ENCODE measurements at places on chromosomes 2 and 18.

GRCh38 chr2:42976351-42976750, 184.0 kb upstream of the HAAO start:
- DNase-seq = no peak

DNA sequence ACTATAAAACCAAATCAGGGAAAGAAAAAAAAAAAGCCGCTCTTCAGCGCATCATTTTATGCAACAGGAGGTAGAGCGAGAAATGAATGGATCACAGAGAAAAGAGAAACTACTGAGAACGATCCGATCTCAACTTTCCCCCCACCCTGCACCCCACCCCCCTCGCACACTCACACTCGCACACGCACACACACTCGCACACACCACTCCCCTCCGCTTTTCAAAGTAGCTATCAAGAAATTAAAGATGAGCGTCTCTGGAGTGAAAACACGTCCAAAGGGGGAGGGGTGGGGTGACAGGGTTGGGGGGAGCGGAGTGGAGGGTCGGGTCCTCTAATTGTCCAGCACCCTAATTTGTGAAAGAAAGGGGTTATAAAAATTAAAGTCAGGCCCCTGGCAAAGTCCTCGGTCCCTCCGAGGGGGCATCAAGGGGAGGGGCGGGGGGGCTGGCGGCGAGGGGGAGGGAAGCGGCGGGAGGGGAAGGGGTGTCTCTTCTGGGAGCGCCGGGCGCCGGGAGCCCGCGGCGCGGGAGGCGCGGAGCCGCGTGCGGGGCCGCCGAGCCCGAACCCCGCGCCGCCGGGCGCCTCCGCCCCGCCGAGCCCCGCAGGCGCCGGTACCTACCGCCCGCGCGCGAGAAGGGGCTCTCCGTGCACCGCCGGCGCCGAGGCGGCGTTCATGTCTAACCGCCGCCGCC, 428 bp downstream of the TCF4 start:
- no peak for DNase-seq

GRCh38 chr2:129802290-129802689, 177.2 kb upstream of the RAB6C start:
- no peak for DNase-seq

GRCh38 chr18:596288-596881, 403 bp upstream of the CLUL1 start:
- peak; percentile 39 for DNase-seq

DNA sequence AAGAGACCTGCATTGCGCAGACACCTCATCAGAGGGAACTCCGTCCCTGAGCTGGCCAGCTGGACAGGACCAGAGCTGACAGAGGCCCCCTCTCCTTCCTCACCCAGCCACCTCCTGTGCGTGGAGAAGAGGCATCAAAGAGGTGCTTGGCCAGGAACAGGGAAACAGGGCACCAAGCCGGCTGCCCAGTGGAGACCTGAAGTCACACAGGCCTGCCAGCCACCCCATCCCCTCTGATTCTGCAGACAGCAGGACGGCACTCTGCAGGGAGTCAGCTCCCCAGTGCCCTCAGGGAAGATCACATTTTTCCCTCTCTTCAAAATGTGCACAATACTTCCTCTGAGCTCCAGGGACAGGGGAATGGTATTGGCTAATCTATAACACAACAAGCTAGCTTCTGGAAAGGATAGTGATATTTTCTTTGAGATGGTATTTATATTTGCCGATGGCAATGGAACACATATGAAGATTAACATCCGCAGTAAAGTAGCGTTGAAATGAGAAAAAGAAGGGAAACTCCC, 30.5 kb downstream of the SLC1A4 start:
- DNase-seq = no peak

- DNase-seq = no peak
These were observed 83.3 kb downstream of the GALNT14 start for GRCh38 chr2:31054842-31055388.

- no peak for DNase-seq
These were observed 27.5 kb upstream of the PGAP1 start for GRCh38 chr2:196954001-196954400.

GRCh38 chr2:6724605-6725140, 141.0 kb downstream of the CMPK2 start:
- no peak for DNase-seq

DNA sequence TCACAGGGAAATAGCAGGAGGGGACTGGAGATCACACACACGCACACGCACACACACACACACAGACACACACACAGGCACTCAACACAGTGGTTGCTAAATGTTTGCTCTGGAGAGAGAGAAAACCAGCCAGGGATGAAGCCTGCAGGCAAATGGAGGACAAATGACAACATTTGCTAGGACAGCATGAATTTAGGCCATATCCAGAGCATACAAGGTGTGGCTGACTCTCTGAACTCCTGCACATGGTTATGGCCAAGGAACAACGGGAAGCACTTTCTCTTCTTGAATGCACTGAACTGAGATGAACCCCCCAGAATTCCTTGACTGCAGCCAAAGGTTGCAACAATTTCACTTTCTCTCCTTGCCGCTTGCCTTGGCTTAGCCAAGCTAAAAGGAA, 230.0 kb upstream of the RASGRP3 start:
- no peak for DNase-seq

- no peak for DNase-seq
These were observed 563.1 kb upstream of the PIK3C3 start for GRCh38 chr18:41391616-41392595.

GRCh38 chr2:126911111-126911796, 12.6 kb downstream of the TEX51 start:
- DNase-seq = no peak

GRCh38 chr2:168500516-168500915, 44.4 kb downstream of the CERS6 start:
- no peak for DNase-seq

DNA sequence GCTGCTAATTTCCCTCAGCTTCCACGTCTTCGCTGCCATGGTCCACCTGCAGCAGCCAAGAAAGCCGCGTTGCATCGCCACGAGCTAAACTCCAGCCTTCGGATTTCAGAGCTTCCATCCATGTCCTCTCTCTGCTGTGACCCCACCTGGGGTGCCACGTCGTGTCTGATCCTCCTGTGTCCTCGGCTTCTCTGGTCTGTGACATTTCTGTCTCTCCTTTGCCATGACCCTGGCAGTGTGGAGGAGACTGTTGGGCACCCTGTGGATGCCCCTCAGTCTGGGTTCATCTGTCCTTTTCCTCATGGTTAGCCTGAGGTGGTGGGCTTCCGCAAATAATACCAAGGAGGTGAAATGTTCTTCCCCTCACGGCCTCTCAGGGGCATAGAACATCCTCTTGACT, 106.8 kb downstream of the RTP5 start:
- no peak for DNase-seq

DNA sequence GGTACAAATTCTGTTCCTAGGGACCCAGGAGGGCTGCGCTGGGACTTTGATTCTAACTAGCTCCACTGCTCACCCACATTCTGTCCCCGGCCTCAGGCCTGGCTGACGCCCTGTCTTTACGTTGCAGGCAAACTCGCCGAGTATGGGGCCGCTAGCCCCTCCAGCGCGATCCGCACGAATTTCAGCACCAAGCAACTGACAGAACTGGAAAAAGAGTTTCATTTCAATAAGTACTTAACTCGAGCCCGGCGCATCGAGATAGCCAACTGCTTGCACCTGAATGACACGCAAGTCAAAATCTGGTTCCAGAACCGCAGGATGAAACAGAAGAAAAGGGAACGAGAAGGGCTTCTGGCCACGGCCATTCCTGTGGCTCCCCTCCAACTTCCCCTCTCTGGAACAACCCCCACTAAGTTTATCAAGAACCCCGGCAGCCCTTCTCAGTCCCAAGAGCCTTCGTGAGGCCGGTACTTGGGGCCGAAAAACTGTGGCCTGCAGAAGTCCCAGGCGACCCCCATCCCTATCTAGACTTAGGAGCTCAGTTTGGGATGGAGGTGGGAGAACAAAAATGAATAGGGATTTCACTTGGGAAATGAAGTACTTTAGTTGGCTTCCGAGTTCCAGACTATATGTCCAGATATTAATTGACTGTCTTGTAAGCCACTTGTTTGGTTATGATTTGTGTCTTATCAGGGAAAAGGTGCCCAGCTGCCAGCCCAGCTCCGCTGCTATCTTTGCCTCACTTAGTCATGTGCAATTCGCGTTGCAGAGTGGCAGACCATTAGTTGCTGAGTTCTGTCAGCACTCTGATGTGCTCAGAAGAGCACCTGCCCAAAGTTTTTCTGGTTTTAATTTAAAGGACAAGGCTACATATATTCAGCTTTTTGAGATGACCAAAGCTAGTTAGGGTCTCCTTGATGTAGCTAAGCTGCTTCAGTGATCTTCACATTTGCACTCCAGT, 1.5 kb downstream of the HOXD1 start:
- no peak for DNase-seq

GRCh38 chr2:236319036-236319435, 54.8 kb upstream of the ASB18 start:
- no peak for DNase-seq

- no peak for DNase-seq
These were observed 5.8 kb downstream of the DLX2 start for GRCh38 chr2:172096626-172097547.

DNA sequence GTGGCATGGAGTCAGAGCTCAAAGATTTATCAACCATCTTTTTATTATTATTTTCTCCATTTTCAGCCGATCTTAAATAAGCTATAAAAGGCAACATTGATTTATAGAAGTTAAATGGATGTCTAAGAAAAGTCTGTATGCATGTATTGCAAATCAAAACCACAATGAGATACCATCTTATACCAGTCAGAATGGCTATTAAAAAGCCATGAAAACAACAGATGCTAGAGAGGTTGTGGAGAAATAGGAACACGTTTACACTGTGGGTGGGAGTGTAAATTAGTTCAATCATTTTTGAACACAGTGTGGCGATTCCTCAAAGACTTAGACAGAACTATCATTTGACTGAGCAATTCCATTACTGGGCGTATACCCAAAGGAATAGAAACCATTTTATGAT, 731.0 kb downstream of the CNTNAP5 start:
- DNase-seq = no peak

DNA sequence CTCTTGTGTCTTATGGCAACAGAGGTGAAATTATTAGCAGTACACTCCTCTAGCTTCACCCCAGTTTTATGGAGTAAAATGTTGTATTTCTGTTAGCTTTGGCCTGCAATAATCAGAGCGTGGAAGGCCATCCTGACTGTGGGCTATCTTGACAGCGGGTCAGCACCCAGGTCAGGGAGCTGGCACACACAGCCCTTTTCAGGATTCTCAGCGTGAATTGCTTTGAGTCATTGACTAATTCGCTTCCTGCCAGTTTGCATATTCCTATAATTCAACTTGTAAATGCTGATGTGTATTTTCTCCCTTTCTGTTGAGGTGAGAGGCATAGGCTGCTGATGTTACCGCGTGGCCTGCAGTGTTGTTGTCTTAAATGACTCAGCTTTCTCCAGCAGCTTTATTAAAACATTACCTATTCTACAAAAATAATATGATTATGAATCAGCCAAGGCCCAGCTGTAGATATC, 109.6 kb upstream of the EML6 start:
- DNase-seq = no peak

- DNase-seq = no peak
These were observed 108.7 kb downstream of the ZBTB7C start for GRCh38 chr18:48300463-48300961.

Data from activated T-helper 1 cell treated with Interleukin-2 at 50 U/mL for 16 hours (primary cell).